ENCODE measurements at places on chromosomes 12 and 14. TPM values are rescaled to one million over a fixed set of nuclear protein-coding genes. Genes with fewer than 3 reads are reported as not detected.

Gene TCL1B
- total RNA-seq = not detected

Gene SRRM4
- not detected for total RNA-seq

Gene RTN1
- 30.5 TPM for total RNA-seq

Gene TAS2R9
- total RNA-seq = not detected

Gene CLEC7A
- total RNA-seq = 20.1 TPM

Gene TAS2R8
- not detected for total RNA-seq

Gene KRT84
- not detected for total RNA-seq

Gene YARS2
- total RNA-seq = 18.7 TPM

Gene KRT71
- total RNA-seq = not detected

Gene ATF7IP
- 53.7 TPM for total RNA-seq

Gene MUCL1
- total RNA-seq = not detected

Gene CCDC196
- total RNA-seq = not detected

Gene SLC6A15
- total RNA-seq = 5.3 TPM

Gene KRT79
- total RNA-seq = 0.22 TPM

Gene OTOGL
- 0.66 TPM for total RNA-seq

Gene MAP3K9
- 0.38 TPM for total RNA-seq

Gene TOMM20L
- total RNA-seq = not detected

Gene LGR5
- 0.33 TPM for total RNA-seq

Gene RIMBP2
- not detected for total RNA-seq

Gene GSG1
- total RNA-seq = not detected

Gene BCL2L14
- total RNA-seq = not detected

Gene PGF
- total RNA-seq = 3.5 TPM

Gene DLK1
- total RNA-seq = not detected

Gene TSPAN8
- total RNA-seq = 36.3 TPM

Gene RGS6
- total RNA-seq = 9.5 TPM

Gene C1R
- 273 TPM for total RNA-seq

Gene MGP
- 366 TPM for total RNA-seq

Gene DDX24
- 133 TPM for total RNA-seq

Gene SYNDIG1L
- total RNA-seq = 0.34 TPM

Gene HOXC13
- not detected for total RNA-seq

Gene OR4E2
- total RNA-seq = not detected

Gene TDRD9
- 0.38 TPM for total RNA-seq

Gene KCNK13
- 0.44 TPM for total RNA-seq

Gene GPD1
- total RNA-seq = 1,589 TPM

Gene OR9K2
- not detected for total RNA-seq

Gene FGF6
- total RNA-seq = not detected

Gene SPPL3
- total RNA-seq = 20.2 TPM

Gene NEUROD4
- total RNA-seq = not detected

Gene CARMIL3
- 0.33 TPM for total RNA-seq

Gene MYO1H
- not detected for total RNA-seq

Gene HOXC10
- total RNA-seq = 12.4 TPM

Gene TSPAN11
- not detected for total RNA-seq

Gene PRB2
- total RNA-seq = not detected

Gene ITPR2
- 34.1 TPM for total RNA-seq

Gene ITGB7
- 2.6 TPM for total RNA-seq

Gene AQP5
- total RNA-seq = not detected

Gene ACRBP
- total RNA-seq = 4.9 TPM

Gene KRT85
- total RNA-seq = not detected

Gene C12orf54
- not detected for total RNA-seq

Gene EAPP
- 28.8 TPM for total RNA-seq

Gene ANKRD33
- not detected for total RNA-seq

Gene OTX2
- not detected for total RNA-seq

Gene KRT6C
- total RNA-seq = not detected

Gene EFS
- total RNA-seq = 8.5 TPM

Measured in subcutaneous adipose tissue (tissue), 4 donors.